ENCODE measurements at places on chromosomes 4 and X.

- no peak for DNase-seq
Observed at GRCh38 chr4:112560084-112560483, 44.1 kb upstream of the NEUROG2 start.

DNA sequence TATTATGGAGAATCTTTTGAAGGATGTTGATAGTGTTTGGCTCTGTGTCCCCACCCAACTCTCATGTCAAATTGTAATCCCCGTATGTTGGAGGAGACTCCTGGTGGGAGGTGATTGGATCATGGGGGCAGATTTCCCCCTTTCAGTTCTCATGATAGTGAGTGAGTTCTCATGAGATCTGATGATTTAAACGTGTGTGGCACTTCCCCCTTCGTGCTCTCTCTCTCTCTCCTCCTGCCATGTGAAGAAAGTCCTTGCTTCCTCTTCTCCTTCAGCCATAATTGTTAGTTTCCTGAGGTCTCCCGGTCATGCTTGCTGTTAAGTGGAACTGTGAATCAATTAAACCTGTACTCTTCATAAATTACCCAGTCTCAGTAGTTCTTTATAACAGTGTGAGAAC lies 166.1 kb upstream of the NUDT6 start:
- no peak for DNase-seq

DNA sequence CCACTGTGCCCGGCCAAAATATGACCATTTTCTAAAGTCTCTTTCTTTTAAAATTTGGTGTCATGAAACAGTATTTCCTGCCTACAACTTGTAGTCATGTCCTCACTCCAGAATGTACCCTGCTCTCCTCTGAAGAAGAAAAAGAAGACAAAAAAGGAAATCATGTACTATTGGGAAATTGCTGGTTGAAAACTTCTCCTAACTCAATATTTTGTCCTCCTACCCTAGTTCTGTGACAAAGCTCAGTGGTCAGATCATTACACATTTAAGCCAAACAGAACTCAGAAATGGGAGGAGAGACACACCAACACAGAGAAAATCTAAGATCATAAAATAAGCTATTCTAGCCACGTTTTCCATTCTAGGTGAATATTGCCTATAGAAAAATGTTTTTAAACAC lies 127.7 kb downstream of the IRF2 start:
- DNase-seq = no peak

DNA sequence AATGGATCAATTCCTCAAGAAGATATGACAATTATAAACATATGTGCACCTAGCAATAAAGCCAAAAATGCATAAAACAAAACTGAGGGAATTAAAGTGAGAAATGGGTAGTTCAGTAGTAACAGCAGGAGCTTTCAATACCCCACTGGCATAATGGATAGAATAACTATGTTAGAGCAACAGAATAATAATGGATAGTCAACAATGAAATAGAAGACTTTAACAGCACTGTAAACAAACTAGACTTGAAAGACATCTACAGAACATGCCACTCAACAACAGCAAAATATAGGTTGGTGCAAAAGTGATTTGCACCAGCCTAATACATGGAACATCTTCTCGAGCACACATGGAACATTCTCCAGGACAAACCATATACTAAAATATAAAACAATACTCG lies 20.0 kb upstream of the MBNL3 start:
- no peak for DNase-seq

GRCh38 chr4:119570401-119570800 lies 58.2 kb downstream of the PDE5A start:
- no peak for DNase-seq

GRCh38 chr4:73860917-73861316 lies 7.8 kb downstream of the PF4V1 start:
- DNase-seq = no peak

DNA sequence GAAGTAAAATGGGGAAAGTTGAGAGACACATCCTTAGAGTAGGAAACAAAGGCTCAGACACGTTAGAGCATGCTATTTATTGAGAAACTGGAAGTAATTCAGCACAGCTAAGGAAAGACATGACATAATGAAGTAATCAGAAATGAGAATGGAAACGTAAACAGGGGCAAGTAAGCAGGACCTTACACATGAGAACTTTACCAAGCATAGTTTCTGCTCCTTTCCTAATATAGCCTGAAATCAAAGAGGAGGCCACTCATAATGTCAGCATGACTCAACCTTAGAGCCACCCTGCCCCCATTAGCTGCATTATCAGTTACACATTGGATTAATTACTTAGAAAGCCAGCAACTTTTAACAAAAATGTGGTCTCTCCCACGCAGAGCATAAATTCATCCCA lies 558.3 kb upstream of the GRIA3 start:
- no peak for DNase-seq

DNA sequence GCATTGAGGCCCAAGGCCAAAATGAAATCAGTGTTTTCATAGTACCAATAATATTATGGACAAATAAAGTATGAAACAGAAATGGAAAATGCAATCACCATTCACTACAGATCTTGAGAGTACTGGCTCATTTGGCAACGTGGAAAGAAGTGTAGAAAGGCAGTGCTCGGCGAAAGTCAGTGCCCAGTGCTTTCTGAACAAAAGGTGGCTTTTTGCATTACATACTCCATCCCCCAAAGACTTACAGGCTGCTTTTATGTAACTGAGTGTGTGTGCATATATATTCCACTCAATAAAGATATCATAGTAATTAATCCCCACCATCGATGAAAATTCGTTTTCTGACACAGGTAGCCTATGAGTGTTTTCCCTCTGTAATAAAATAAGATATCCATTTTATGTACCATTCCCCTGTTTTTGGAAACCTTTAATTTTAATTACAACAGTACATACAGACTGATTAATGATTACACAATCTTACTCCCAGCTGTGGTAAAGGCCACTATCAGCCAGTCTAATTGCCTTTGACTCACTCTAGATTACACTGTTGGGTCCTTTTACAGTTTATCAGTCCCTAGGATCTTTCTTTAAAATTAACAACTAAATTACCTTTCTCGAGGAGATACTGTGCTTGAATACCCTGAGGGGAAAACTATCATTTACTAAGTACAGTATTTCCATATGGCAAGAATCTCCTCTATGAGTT lies 65.9 kb downstream of the MAD2L1 start:
- DNase-seq = no peak

GRCh38 chr4:100875296-100876068 lies 357.7 kb upstream of the EMCN start:
- no peak for DNase-seq

- no peak for DNase-seq
Observed at GRCh38 chr4:67394879-67395278, 150.4 kb downstream of the CENPC start.

GRCh38 chr4:15197005-15197404 lies 194.7 kb downstream of the CPEB2 start:
- no peak for DNase-seq

DNA sequence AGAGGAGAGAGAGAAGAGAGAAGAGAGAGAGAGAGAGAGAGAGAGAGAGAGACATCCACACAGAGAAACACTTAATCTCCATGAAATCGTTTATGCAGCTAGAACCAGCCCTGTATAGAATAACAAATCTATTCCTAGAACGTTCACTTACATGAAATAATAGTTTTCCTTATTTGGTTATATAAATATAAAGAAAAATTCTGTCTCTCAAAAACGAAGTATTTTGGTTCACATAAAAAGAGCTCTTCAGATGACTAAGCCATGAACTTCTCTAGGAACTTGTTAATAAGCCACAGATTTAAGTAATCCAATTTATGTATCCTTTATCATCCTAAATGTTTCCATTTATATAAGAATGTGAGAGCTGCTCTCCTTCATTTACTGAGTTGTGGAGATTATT lies 1315.1 kb upstream of the PCDH7 start:
- no peak for DNase-seq

DNA sequence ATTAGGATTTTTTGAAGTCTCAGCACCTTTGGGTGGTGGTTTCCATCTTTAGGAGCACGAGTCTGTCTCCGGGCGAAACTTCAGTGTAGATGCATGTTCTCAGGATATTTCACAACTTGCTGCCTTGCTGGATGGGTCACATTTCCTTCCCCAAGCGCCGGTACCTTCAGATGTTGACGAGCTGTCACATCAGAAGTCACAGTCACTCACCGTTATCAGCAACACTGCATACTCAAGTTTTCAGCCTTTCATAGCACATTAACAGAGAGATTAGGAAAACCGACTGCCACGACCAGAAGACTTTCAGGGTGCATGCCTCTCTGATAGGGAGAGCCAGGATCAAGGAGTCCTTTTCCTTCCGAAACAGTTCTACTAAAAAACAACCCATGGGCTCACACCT lies 77.8 kb downstream of the SHROOM2 start:
- DNase-seq = no peak

GRCh38 chrX:108267557-108267956 lies 170.7 kb downstream of the COL4A6 start:
- no peak for DNase-seq

DNA sequence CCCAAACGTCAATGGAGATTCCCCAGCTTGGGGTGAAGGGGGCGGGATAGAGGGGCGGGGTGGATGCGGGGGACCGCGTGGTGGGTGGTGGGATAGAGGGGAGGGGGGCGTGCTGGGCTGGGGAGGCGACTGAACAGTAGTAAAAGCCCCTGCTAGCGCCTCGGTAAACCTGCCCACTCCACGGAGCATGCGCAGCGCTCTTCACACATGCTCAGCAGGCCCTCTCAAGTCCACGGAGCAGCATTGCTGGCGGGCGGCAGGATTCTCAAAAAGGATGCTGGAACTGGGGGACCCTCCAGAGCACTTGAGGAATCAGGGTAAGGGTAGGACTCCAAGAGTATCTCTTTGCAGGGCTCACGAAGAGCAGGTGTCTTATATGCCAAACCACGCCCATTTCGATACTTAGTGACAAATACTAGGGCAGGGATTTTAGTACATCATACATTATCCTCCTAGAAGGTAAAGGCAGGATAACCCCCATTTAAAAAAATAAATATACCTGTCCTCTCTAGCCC lies 378 bp upstream of the RPS6KA6 start:
- no peak for DNase-seq

GRCh38 chr4:140903522-140904475 lies 147.6 kb upstream of the TBC1D9 start:
- DNase-seq = no peak

- no peak for DNase-seq
Observed at GRCh38 chr4:96763546-96763945, 923.7 kb downstream of the PDHA2 start.

DNA sequence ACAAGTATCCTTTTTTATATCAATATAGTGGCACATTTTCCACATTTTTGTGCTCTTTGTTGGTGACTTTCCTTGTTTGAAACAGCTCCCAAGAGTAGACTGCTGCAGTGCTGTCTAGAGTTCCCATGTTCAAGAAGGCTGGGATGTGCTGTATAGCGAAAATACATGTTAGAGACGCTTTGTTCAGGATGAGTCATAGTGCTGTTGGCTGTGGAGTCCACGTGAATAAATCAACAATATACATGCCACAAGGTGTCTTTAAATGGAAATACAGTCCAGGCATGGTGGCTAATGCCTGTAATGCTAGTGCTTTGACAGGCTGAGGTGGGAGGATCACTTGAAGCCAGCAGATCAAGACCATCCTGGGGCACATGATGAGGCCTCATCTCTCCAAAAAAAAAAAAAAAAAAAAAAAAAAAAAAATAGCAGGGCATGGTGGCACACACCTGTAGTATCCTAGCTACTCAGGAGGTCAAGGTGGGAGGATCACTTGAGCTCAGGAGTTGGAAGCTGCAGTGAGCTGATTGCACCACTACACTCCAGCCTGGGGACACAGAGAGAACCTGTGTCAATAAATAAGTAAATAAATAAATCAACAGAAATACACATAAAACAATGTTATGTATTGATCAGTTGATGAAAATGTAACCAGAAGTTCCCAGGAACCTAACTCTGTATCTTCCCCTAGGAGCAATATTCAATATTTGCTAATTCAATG lies 256.8 kb upstream of the STS start:
- no peak for DNase-seq

DNA sequence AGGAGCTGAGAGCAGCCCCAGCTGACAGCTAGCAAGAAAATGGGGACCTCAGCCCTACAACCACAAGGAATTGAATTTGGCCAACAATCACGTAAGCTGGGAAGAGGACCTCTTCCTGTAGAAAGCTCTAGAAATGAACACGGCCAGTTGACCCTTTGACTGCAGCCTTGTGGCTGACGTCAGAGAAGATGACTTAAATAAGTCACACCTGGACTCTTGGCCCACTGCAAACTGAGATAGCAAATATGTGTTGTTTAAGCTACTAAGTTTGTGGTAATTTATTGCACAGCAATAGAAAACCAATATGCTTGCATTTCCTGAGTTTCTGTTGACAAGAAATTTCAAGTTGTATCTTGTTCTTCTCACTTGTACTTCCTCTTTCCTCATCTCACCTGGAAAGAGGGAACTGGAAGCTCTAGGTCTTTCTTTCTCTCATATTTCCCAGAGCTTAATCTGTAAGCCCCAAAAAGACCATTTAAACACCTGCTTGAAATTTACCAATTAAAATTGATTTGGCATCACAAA lies 18.8 kb downstream of the PRKG2 start:
- DNase-seq = no peak

GRCh38 chr4:3464911-3465697 lies 2.0 kb downstream of the DOK7 start:
- no peak for DNase-seq

GRCh38 chr4:118329849-118330248 lies 23.0 kb downstream of the PRSS12 start:
- DNase-seq = no peak

- DNase-seq = no peak
Observed at GRCh38 chrX:155715141-155715540, 102.4 kb upstream of the TMLHE start.

GRCh38 chr4:142809559-142809958 lies 36.5 kb downstream of the INPP4B start:
- no peak for DNase-seq

- DNase-seq = no peak
Observed at GRCh38 chrX:118211891-118212816, 95.5 kb upstream of the KLHL13 start.

DNA sequence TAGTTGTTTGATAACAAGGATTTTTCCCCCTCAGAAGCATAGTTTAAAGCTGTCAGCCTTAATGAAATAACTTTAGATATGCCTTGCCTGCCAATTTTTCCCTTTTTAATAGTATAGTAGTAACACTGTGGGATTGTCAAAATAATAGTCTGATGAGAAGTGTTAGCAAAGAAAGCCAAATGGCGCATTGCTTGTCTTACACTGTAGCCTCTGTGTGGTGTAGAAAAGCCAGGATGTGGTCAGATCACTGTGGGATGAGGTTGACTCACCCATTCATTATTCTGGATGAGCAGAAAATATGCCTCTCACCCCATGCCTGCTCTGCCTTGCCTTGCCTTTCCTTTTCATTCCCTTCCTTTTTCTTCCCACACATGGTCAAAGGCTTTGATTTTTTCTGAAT lies 257.8 kb upstream of the NRK start:
- no peak for DNase-seq

- no peak for DNase-seq
Observed at GRCh38 chr4:123017636-123018395, 95.4 kb upstream of the NUDT6 start.

GRCh38 chrX:41302370-41302769 lies 31.6 kb upstream of the DDX3X start:
- no peak for DNase-seq

DNA sequence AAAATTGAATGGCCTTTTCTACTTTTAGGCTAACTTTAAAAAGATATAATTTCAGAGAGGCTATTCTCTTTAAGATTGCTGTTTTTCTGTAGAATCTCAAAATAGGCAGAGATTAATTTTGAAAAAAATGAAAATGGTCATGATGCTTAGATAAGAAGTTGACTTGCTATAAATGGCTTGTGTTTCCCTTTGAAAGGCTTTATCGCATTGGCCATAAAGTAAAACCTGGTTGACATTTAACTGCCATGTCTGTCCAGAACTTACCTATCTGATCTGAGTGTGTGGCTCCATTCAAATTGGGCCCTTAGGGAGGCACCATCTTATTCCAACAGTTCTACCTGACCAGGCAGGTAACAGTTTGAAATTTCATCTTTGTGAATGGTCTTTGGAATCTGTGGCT lies 56.1 kb downstream of the AFF2 start:
- DNase-seq = no peak

All from T-helper 9 cell (primary cell).